ENCODE measurements at places on chromosomes 13 and 19.

DNA sequence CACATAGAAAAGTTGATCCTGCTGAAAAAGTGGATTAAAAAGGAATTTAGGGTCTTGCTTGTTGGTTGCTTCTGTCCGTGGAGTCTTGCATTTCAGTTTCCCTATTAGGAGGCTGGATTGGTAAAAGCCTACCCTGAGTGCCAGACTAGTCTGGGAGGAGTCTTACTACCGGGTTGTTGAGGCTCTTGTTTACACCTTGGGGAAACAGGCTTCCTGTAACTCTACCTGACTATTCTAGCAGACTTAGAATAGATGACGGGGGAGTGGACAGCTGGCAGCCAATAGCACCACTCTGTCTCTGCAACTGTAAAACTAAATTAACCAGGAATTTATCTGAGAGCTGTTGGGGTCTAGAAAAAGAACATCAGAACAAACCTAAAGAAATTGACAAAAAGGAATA is 11.3 kb upstream of the MPHOSPH8 start:
- DNase-seq, result no peak

DNA sequence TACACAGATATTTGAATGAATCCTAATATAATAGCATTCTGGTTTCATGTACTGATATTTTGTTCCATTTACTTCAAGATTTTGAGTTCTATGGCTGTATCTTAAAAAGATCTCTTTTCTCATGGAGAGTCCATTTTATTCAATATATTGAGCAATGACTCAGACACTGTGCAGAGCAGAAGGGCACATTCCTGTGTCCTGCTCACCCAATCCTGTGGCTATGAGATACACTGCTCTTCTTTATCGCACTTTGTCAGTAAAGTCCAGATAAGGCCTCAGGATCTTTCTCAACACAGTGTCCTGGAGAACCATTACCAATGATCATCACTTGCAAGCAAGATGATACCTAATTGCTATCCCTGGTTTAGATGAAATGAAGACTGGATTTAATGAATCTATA is 155.0 kb downstream of the CYSLTR2 start:
- no peak for DNase-seq

GRCh38 chr13:103009051-103009840 is 57.0 kb downstream of the SLC10A2 start:
- DNase-seq, result no peak

- DNase-seq, result no peak
These were observed 29.1 kb upstream of the POP4 start for GRCh38 chr19:29576761-29577648.

- DNase-seq, result no peak
These were observed 1.5 kb upstream of the ECSIT start for GRCh38 chr19:11530432-11530831.

All from activated CD8-positive, alpha-beta memory T cell treated with anti-CD3 and anti-CD28 coated beads for 1 hour (primary cell).